ENCODE measurements at places on chromosomes 1 and 21. TPM values are rescaled to one million over a fixed set of nuclear protein-coding genes. Genes with fewer than 3 reads are reported as not detected.

The NBPF12 gene
- total RNA-seq = 46.3 TPM

The ZSWIM5 gene
- 38.8 TPM for total RNA-seq

The AVPR1B gene
- not detected for total RNA-seq

The SLC9C2 gene
- total RNA-seq = 1.9 TPM

The C8A gene
- total RNA-seq = not detected

The OVAAL gene
- total RNA-seq = not detected

The DTL gene
- total RNA-seq = 6.6 TPM

The TEDDM1 gene
- not detected for total RNA-seq
